Kidney (tissue), 22 donors: ENCODE measurements at places on chromosomes 2 and 18. TPM values are rescaled to one million over a fixed set of nuclear protein-coding genes. Genes with fewer than 3 reads are reported as not detected.

Gene REG3A
- total RNA-seq = not detected

Gene UGT1A7
- total RNA-seq = 0.35 TPM

Gene GCA
- total RNA-seq = 45.6 TPM

Gene IL1A
- 0.13 TPM for total RNA-seq

Gene ZC3H15
- 45.3 TPM for total RNA-seq

Gene CCDC141
- total RNA-seq = 3.0 TPM

Gene PSTPIP2
- 11.1 TPM for total RNA-seq

Gene LINC00305
- total RNA-seq = not detected

Gene MAPK4
- 9.0 TPM for total RNA-seq

GRCh38 chr18:59917422-59917821, 17.6 kb downstream of the PMAIP1 start:
- no peaks in the 10 kb centered on the region for H3K36me3 ChIP-seq
- H3K4me1 ChIP-seq = peaks cover 3% of the 10 kb centered on the region
- no peak overlapping the region for H3K4me3 ChIP-seq
- no peak for DNase-seq
- no peaks in the 10 kb centered on the region for H3K27me3 ChIP-seq

DNA sequence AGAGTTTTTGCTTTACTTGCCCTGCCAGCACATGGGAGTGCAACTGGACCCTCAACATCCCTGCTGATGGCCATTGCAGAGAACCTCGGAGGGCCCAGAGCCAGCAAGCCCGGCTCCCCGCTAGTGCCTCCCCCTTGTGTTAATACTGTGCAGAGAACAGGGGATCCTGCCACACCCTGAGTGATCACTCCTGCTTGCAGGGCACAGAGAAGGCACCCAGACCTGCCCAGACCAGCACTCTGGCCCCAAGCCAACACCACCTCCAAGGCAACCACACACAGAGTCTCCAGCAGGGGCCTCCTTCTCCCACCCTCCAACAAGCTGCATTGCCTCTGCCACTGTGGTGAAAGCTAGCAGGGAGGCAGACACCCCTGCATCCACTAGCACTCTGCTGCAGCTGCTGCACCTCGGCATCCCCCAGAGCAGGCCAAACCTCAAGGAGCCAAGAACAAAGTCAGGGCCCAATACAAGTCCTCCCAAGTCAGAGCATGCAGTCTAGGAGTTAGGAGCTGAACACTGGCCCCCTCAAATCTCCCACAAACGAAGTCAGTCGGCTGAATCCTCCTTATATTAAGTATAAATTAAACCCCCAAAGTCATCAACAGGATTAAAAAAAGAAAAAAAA, 157.7 kb downstream of the CCDC178 start:
- DNase-seq = no peak
- H3K27me3 ChIP-seq = no peaks in the 10 kb centered on the region
- H3K4me1 ChIP-seq = no peaks in the 10 kb centered on the region
- no peak overlapping the region for H3K27ac ChIP-seq
- H3K36me3 ChIP-seq = no peaks in the 10 kb centered on the region

DNA sequence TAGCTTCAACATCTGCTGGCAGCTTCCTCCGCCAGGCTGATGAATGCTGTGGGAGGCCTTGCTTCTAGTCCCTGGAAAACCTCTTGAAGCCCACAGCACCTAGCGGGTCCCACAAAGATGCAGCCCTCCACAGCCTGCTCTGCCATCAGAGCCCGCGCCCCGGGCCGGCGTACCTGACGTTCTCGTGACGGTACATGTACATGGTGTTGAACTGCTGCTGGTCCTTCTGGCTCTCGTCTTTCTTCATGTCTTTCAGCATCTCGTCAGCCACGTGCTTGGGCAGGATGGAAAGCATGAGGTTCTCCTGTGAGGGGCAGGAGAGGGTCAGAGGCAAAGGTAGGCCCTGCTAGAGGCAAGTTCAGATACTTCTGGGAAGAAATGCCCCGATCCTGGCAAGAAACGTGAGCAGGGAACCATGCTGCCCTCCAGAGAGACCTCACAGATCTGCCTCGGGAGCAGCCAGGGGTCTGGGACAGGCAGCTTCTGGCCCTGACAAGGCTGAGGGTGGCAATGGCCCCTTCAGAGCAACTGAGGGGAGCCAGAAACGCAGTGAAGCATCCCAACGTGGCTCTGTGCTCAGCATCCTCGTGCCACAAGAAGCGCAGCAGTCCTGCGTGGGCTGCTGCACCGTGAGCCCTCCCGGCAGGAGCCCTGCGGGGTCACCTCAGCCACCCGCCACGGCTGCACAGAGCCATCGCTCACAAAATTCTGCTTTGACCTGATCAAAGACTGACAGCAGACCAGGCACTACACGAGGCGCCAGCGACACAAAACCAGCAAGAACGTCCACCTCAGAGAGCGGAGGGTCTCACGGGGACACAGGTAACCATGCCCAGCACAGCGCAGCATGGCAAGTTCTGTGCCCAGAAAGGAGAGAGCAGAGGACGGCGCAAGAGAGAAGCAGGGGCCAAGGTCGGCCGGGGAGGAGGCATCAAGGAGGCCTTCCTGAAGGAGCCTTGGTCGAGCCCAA, 49.1 kb downstream of the CENPO start:
- no peaks in the 10 kb centered on the region for H3K4me1 ChIP-seq
- no peak for DNase-seq
- H3K36me3 ChIP-seq = no peaks in the 10 kb centered on the region
- no peak overlapping the region for H3K4me3 ChIP-seq

DNA sequence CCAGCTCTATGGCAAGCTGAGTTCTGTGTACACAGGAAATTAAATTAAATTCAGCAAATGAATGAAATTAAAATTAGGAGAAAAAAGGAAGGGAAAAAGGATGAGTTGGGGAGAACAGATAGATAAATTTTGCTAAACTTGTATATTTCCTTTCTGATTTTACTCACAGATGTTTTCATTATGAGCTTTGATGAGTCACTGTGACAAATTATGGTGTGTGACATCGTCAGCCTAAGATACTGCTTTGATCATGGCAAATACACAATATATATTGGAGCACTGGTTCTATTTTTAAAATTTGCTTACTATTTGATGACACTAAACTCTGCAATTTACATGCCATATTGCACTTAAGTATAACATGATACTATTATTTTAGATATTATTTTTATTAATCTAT, 464.6 kb upstream of the SPHKAP start:
- H3K27ac ChIP-seq = no peak overlapping the region
- no peaks in the 10 kb centered on the region for H3K27me3 ChIP-seq
- H3K36me3 ChIP-seq = no peaks in the 10 kb centered on the region
- DNase-seq = no peak

DNA sequence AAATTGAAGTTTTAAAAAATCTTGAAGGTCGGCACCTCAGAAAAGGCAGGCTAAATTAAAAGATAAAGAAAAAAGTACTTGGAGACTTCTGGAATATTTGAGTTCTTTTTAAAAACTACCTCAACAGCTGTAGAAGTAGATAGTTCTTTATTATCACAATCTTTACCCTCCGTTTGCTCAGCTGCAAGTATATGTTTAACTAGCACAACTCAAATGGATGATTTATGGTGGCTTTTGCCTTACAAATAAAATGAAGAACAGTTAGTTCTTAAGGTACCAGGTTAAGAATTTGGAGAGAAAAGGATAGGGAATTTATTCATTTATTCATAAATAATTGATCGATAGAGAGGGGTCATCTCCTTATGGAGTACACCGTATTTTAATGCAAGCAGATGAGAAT, 237.6 kb upstream of the FOSL2 start:
- H3K4me3 ChIP-seq = no peak overlapping the region
- no peak overlapping the region for H3K27ac ChIP-seq
- H3K36me3 ChIP-seq = no peaks in the 10 kb centered on the region
- DNase-seq = no peak

DNA sequence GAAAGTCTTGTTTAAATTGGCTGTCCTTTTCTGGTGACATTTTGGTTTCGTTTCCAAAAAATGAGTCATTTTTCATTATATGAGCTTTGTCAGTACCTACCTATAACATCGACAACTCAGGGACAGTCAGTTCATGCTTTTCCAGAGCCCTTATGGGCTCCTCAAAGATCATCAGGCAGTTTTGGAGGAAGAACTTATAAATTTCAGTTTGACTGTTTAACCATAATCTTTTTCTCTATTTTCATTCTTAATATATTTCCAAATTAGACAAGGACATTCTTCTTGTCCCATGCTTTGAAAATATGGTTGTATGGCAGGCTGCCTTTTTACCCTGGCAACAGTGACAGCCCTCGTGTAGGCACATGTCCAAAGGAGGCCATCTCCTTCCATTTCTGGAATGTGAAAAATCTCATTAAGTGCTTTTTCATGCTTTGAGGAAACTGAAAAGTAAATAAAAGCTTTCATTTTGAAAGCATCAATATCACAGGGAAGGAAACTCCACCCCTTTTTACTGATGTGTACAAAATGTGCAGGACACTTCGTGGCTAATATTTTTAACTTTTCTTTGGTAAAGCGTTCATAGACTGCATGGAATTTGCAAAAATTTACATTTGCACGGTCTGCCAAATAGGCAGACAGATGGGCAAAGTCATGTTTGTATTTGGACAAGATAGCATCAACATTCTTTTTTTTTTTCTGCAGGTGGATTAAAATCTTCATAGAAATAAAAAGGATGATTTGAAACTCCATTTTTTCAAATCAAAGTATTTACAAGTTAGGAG, 7.2 kb upstream of the PROC start:
- H3K27me3 ChIP-seq = no peaks in the 10 kb centered on the region
- no peak overlapping the region for H3K4me3 ChIP-seq
- no peak for DNase-seq
- H3K4me1 ChIP-seq = peaks cover 10% of the 10 kb centered on the region
- no peaks in the 10 kb centered on the region for H3K36me3 ChIP-seq

DNA sequence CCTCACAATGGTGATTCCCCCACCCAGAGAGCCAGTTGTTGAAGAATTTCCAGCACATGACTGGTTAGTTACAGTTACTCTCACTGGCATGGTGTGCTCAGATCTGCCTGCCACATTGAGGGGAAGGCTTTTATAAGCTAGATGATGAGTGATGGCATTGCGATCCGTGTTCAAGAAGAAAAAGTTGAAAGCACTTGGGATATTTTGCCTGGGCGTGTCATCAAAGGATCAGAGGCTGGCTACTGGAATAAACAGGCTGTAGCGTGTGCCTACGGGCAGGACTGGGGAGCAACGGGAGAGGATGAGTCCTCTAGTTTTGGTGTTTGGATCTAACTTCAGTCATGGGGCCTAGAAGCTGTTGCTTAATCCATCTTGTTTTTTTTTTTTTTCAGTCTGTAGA, 175.0 kb downstream of the SETBP1 start:
- H3K27me3 ChIP-seq = no peaks in the 10 kb centered on the region
- H3K27ac ChIP-seq = no peak overlapping the region
- no peak for DNase-seq
- H3K36me3 ChIP-seq = no peaks in the 10 kb centered on the region

- H3K27me3 ChIP-seq = no peaks in the 10 kb centered on the region
- no peak overlapping the region for H3K4me3 ChIP-seq
- peaks cover 2% of the 10 kb centered on the region for H3K36me3 ChIP-seq
- H3K27ac ChIP-seq = no peak overlapping the region
- no peak for DNase-seq
- H3K4me1 ChIP-seq = no peaks in the 10 kb centered on the region
Observed at GRCh38 chr2:31920962-31921361, 89.8 kb downstream of the MEMO1 start.

GRCh38 chr2:227805578-227805977, 8.1 kb upstream of the CCL20 start:
- H3K4me3 ChIP-seq = no peak overlapping the region
- H3K4me1 ChIP-seq = no peaks in the 10 kb centered on the region
- no peak for DNase-seq
- no peaks in the 10 kb centered on the region for H3K36me3 ChIP-seq
- no peak overlapping the region for H3K27ac ChIP-seq

DNA sequence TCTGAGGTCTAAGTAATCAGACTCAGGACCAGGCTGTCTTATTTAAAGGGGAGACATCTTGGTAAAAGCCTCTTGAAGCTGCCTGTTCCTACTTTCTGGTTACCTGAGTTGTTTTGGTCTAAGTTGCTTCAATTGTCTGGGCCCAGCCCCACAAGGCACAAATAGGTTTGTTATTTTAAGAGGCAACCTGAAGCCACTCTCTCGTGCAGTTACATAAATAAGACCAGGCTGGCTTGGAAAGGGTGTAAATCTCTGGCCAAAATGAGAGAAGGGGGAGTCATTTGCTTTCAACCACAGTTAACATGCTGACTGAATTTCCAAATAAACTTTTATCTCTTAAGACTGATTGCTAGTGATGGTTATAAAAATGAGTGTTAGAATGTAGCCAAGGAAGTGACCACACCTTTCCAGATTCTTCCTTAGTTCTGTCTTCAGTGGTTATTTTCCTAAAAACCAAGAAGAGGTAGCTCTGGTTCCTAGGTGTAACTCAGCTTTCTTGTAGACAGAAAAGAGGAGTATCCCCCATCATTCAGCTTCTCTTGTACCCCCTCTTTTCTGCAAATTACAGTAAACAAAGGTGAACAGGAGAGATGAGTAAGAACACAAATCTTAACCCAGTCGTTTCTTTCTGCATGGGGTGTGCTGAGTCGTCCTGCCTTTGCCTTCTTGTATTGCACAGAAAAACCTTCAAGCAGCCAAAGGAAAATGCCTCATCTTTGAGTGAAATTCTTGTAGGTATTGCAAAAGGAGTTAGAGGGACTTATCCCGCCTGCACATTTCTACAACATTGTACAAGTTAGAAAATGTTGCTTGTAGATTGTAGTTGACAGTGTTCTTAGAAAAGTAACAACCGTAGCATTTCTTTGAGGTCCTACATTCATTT, 161.5 kb upstream of the NT5C1B start:
- no peaks in the 10 kb centered on the region for H3K4me1 ChIP-seq
- DNase-seq = peak; percentile 62
- H3K36me3 ChIP-seq = no peaks in the 10 kb centered on the region
- H3K27ac ChIP-seq = no peak overlapping the region
- no peak overlapping the region for H3K4me3 ChIP-seq
- H3K27me3 ChIP-seq = no peaks in the 10 kb centered on the region

- H3K4me3 ChIP-seq = no peak overlapping the region
- H3K27ac ChIP-seq = no peak overlapping the region
- no peak for DNase-seq
- H3K27me3 ChIP-seq = no peaks in the 10 kb centered on the region
- H3K36me3 ChIP-seq = no peaks in the 10 kb centered on the region
Observed at GRCh38 chr2:222663479-222663878, 7.6 kb upstream of the FARSB start.

- no peak overlapping the region for H3K4me3 ChIP-seq
- no peak for DNase-seq
- no peaks in the 10 kb centered on the region for H3K27me3 ChIP-seq
- no peak overlapping the region for H3K27ac ChIP-seq
- no peaks in the 10 kb centered on the region for H3K36me3 ChIP-seq
Observed at GRCh38 chr2:205984381-205984780, 101.6 kb downstream of the INO80D start.

DNA sequence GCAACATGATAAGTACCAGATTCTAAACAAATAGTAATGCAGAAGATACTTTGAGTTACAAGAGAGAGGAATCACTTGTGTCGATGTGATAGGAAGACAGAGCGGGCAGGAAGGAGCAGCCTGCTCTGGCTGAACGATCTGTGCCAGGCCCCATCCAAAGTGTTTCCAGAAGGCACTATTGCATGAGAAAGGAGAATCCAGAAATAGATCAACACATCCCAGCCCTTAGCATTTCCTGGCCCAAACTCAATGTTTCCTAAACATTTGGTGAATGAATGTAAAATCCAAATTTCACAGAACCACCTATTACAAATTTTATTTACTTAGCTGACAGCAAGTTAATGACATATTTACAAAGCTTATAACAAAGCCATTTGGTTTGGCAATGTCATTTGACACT, 257.2 kb downstream of the TXNL1 start:
- H3K27ac ChIP-seq = no peak overlapping the region
- H3K36me3 ChIP-seq = no peaks in the 10 kb centered on the region
- no peaks in the 10 kb centered on the region for H3K27me3 ChIP-seq
- H3K4me1 ChIP-seq = no peaks in the 10 kb centered on the region
